ENCODE measurements at places on chromosomes 12 and 14. TPM values are rescaled to one million over a fixed set of nuclear protein-coding genes. Genes with fewer than 3 reads are reported as not detected.
A peak's percentile ranks its signal among the peaks of the same experiment; 100 is the strongest.

GRCh38 chr12:22299294-22299912 lies 35.1 kb downstream of the ST8SIA1 start:
- H3K4me1 ChIP-seq, result no peaks in the 10 kb centered on the region
- no peak for DNase-seq
- H3K36me3 ChIP-seq, result peaks cover 2% of the 10 kb centered on the region
- no peak overlapping the region for H3K27ac ChIP-seq
- no peak overlapping the region for H3K4me3 ChIP-seq

- H3K27ac ChIP-seq, result peak overlapping the region; percentile 69
- H3K36me3 ChIP-seq, result no peaks in the 10 kb centered on the region
Measured at GRCh38 chr12:13197032-13197431, 506 bp downstream of the EMP1 start.

- peak; percentile 44 for DNase-seq
- H3K27me3 ChIP-seq, result no peaks in the 10 kb centered on the region
- H3K4me1 ChIP-seq, result peaks cover 18% of the 10 kb centered on the region
- H3K36me3 ChIP-seq, result no peaks in the 10 kb centered on the region
Measured at GRCh38 chr12:47651368-47652254, 54.2 kb downstream of the RPAP3 start.

GRCh38 chr12:88570103-88570502 lies 10.2 kb downstream of the KITLG start:
- no peaks in the 10 kb centered on the region for H3K36me3 ChIP-seq
- H3K4me1 ChIP-seq, result no peaks in the 10 kb centered on the region
- H3K27me3 ChIP-seq, result no peaks in the 10 kb centered on the region
- H3K27ac ChIP-seq, result no peak overlapping the region

DNA sequence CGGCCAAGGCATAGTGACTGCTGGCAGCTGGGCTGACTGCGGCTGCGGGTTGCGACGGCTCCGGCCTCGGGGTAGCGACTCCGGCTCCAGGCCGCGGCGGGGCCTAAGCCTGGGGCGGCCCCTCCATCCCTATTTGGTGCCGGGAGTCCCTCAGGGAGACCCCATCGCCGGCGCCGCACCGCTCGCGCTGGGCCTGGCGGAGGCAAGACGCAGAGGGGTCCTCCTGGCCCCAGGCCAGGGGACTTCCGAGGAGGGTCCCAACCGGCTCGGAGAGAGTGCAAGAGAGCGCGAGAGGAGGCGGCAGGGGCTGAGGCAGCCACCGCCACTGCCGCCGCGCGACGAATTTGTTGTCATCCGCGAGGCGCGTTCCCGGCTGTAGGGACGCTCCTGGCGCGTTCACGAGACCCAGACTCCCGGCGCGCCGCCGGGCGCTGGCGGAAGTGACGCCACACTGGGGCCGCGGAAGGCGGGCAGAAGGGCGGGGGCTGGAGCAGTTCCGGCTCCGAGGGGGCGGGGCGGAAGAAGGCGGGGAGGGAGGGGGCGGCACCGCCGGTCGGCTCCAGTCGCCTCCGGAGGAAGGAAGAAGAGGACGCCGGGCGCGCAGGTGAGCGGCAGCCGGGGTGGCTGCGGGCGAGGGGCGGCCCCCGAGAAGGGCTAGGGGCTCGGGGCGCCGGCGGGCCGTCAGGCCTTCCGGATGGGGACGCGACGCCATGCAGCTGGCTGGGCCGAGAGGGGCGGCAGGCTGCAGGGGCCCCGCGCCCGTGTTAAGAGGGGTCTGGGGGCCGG lies at the start of the genes ATG2B and GSKIP:
Gene ATG2B, minus strand, starts transcription at position 377 of the 786 bp plus-strand sequence. Its CDS starts 365 bp downstream, at position 12.
Gene GSKIP, plus strand, starts transcription at position 562 of the 786 bp plus-strand sequence. CDS start 18,722 bp downstream, outside the sequence.
- peak within 1 kb of the TSS; percentile 91 for H3K27ac ChIP-seq
- H3K4me3 ChIP-seq, result peak within 1 kb of the TSS; percentile 89
- H3K4me1 ChIP-seq, result peaks cover 56% of the 10 kb centered on the region
- H3K27me3 ChIP-seq, result no peaks in the 10 kb centered on the region
- peak; percentile 98 for DNase-seq

- H3K36me3 ChIP-seq, result no peaks in the 10 kb centered on the region
- DNase-seq, result no peak
- H3K27me3 ChIP-seq, result no peaks in the 10 kb centered on the region
- no peaks in the 10 kb centered on the region for H3K4me1 ChIP-seq
- H3K27ac ChIP-seq, result no peak overlapping the region
- no peak overlapping the region for H3K4me3 ChIP-seq
Measured at GRCh38 chr12:83920821-83921547, 991.6 kb downstream of the SLC6A15 start.

- peaks cover 68% of the 10 kb centered on the region for H3K27me3 ChIP-seq
- H3K4me3 ChIP-seq, result peak overlapping the region; percentile 79
- H3K36me3 ChIP-seq, result peaks cover under 1% of the 10 kb centered on the region
- no peak overlapping the region for H3K27ac ChIP-seq
- DNase-seq, result peak; percentile 4
Measured at GRCh38 chr14:35532783-35533356, 1.1 kb upstream of the INSM2 start.

- DNase-seq, result no peak
- peak overlapping the region; percentile 76 for H3K27ac ChIP-seq
- no peaks in the 10 kb centered on the region for H3K27me3 ChIP-seq
- H3K36me3 ChIP-seq, result peaks cover 4% of the 10 kb centered on the region
- H3K4me1 ChIP-seq, result peaks cover 68% of the 10 kb centered on the region
- peak overlapping the region; percentile 11 for H3K4me3 ChIP-seq
Measured at GRCh38 chr12:111445726-111446581, 40.2 kb downstream of the SH2B3 start.

DNA sequence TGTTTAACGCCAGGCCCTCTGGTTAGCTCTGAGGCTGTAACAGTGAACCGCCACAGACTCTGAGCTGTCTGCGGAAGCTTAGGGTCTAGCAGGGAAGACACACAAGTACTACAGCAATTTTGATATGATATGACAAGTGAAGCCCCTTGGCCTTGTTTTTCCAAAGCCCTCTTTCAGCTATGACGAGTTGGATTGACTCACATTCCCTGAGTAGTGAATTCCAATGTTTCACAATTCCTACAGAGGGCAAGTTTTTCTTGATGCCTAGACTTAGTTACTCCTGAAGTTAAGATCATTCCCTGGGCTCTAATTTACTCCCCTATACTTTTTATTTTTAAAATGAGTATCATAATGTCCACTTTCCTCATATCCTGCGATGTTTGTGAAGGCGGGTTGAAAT lies 53.3 kb upstream of the CISTR start:
- no peaks in the 10 kb centered on the region for H3K36me3 ChIP-seq
- DNase-seq, result no peak
- H3K27ac ChIP-seq, result no peak overlapping the region
- H3K4me1 ChIP-seq, result no peaks in the 10 kb centered on the region
- H3K4me3 ChIP-seq, result no peak overlapping the region
- peaks cover 45% of the 10 kb centered on the region for H3K27me3 ChIP-seq

DNA sequence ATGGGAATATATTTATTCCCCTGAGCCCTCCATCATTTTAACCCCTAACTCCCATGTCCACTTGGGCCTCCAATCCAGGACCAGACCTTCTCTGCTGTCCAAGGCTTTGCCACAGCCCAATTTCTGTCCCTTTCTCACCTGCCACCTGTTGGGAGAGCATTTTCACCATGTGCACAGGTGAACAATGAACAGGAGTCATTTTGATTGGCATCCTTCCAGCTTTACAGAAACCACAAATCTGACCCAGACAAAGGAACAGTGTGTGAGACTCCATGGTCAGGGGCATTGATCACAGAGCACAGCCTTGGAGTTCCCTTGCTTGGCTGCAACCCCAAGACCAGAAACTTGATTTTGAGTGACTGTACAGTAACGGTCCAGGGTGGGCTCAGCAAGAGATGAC lies 91.9 kb downstream of the CRACR2A start:
- no peak overlapping the region for H3K27ac ChIP-seq
- no peak overlapping the region for H3K4me3 ChIP-seq
- no peaks in the 10 kb centered on the region for H3K27me3 ChIP-seq
- peaks cover 94% of the 10 kb centered on the region for H3K36me3 ChIP-seq

GRCh38 chr14:95761436-95761835 lies 47.5 kb upstream of the TCL1A start:
- no peak overlapping the region for H3K4me3 ChIP-seq
- DNase-seq, result no peak
- H3K27me3 ChIP-seq, result peaks cover 34% of the 10 kb centered on the region
- H3K4me1 ChIP-seq, result no peaks in the 10 kb centered on the region
- H3K36me3 ChIP-seq, result peaks cover 2% of the 10 kb centered on the region

DNA sequence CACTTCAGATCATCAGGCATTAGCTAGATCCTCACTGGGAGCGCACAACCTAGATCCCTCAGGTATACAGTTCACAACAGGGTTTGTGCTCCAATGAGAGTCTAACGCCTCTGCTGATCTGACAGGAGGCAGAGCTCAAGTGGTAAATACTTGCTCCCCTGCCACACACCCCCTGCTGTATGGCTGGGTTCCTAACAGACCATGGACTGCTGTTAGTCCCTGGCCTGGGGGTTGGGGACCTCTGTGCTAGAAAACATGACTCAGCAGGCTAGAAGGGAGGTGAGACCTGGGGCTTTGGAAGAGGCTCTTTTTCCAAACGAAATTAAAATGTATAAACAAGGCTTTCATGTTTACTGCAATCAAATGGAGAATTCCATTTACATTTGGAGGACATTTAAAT lies 691.1 kb downstream of the FLRT2 start:
- no peak for DNase-seq
- no peak overlapping the region for H3K4me3 ChIP-seq
- H3K27me3 ChIP-seq, result no peaks in the 10 kb centered on the region
- no peak overlapping the region for H3K27ac ChIP-seq
- no peaks in the 10 kb centered on the region for H3K36me3 ChIP-seq

GRCh38 chr14:64580467-64580866 lies 30.7 kb downstream of the PPP1R36 start:
- no peaks in the 10 kb centered on the region for H3K4me1 ChIP-seq
- no peak for DNase-seq
- no peak overlapping the region for H3K27ac ChIP-seq
- no peaks in the 10 kb centered on the region for H3K36me3 ChIP-seq
- H3K4me3 ChIP-seq, result no peak overlapping the region

DNA sequence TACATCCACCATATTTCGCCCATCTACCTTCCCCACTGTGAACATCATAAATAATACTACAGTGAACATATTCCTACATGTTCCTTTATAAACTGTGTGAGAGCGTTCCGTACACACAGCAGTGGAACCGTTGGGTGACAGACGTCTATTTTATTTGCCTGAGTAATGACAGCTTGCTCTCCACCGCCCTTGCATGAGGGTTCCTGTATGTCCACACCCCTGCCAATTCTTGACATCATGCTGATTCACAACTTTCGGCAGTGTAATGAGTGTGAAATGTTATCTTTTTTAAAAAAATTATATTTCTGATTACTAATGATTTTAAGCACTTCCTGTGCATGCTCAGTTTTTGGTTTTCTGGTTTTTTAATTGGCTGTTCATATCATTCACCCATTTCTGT lies 4.3 kb upstream of the RAD52 start:
- H3K4me3 ChIP-seq, result no peak overlapping the region
- peak overlapping the region; percentile 7 for H3K27ac ChIP-seq
- DNase-seq, result no peak
- H3K27me3 ChIP-seq, result no peaks in the 10 kb centered on the region

GRCh38 chr12:18589316-18589715 lies 148.5 kb downstream of the PLCZ1 start:
- H3K36me3 ChIP-seq, result no peaks in the 10 kb centered on the region

DNA sequence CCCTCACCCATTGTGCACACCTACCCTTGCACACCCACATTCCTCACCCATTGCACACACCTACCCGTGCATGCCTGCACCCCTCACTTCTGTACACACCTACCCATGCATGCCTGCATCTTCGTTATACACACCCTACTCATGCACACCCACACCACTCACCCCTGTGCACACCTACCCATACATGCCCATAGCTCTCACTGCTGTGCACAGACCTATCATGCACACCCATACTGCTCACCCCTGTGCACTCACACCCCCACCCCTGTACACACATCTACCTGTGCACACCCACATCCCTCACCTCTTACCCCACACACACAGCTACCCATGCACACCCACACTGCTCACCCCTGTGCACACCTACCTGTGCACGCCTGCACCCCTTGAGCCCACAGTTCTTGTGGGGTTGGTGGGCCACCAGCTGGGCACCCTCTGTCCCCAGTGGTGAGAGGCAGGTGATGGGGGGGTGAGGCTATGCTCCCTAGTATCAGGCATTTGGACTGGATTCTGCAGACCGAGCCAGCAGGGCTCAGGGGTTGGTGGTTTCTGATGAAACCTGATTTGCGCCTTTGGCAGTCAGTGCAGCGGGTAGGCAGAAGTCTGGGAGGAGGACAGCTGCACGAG lies 15.6 kb downstream of the CEP170B start:
- no peak for DNase-seq
- no peaks in the 10 kb centered on the region for H3K36me3 ChIP-seq
- peaks cover 2% of the 10 kb centered on the region for H3K4me1 ChIP-seq

DNA sequence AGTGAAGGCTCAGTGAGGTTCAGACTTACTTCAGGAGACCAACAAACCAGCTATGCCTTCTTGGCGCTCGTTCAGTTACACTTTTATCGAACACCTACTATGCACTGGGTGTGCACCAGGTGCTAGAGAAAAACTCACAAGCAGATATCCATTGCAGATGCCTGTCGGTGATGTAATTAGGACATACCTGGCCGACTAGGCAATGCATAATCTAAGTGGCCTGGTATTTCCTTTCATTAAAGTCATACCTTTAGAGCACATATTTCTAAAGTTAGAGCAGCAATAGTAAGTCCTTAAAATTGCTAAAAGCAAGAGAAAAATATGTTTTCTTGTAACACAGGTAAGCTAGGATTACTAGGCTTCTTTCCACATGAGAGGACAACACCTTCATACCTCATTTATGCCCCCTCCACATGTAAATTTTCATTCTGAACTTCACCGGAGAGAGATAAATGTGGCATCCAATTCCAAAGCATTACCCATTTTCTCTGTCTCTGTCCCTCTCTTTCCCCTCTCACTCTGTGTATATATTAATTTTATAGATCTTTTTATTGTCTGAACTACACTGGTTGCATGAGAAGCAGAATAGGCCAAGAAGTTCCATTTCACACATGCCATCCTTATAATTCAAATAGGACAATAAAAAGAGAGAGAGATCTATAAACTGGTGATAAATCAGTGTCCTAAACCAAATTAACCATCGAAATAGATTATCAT lies 242.2 kb downstream of the SPTSSA start:
- H3K27ac ChIP-seq, result no peak overlapping the region
- no peaks in the 10 kb centered on the region for H3K36me3 ChIP-seq
- H3K27me3 ChIP-seq, result peaks cover 6% of the 10 kb centered on the region
- DNase-seq, result no peak

DNA sequence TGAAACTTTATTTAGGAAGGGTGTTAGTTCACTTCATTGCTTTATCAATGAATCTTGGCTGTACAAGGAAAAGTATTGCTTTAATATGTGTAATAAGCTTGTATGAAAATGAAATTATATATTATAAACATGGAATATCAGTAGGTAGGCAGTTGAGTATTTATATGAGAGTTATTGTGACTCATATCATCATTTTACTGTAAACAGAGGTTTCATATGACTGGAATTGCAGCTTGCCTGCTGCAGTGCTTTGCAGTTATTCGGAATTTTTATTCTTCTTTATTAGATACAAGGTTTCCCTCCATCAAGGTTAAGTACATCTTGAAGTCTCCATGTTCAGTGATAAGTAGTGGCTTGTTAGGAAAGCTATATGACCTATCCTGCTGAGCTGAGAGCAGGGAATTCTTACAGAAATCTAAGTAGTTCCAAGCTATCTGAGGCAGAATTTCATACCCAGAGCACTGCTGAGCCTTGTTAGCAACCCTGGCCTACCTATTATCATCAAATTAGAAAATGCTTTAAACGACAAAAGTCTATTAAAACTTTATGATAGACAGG lies 111.2 kb downstream of the MGST1 start:
- H3K36me3 ChIP-seq, result no peaks in the 10 kb centered on the region
- H3K4me3 ChIP-seq, result no peak overlapping the region
- DNase-seq, result no peak
- H3K27me3 ChIP-seq, result no peaks in the 10 kb centered on the region

The SRP54 gene
- polyA plus RNA-seq, result 32.2 TPM

The ZNF891 gene
- 0.82 TPM for polyA plus RNA-seq

The PPFIA2 gene
- polyA plus RNA-seq, result not detected

The OR4E2 gene
- not detected for polyA plus RNA-seq

The BATF gene
- polyA plus RNA-seq, result 26.1 TPM

The PTPN11 gene
- polyA plus RNA-seq, result 75.8 TPM
